ENCODE measurements at places on chromosomes 1 and 21.

DNA sequence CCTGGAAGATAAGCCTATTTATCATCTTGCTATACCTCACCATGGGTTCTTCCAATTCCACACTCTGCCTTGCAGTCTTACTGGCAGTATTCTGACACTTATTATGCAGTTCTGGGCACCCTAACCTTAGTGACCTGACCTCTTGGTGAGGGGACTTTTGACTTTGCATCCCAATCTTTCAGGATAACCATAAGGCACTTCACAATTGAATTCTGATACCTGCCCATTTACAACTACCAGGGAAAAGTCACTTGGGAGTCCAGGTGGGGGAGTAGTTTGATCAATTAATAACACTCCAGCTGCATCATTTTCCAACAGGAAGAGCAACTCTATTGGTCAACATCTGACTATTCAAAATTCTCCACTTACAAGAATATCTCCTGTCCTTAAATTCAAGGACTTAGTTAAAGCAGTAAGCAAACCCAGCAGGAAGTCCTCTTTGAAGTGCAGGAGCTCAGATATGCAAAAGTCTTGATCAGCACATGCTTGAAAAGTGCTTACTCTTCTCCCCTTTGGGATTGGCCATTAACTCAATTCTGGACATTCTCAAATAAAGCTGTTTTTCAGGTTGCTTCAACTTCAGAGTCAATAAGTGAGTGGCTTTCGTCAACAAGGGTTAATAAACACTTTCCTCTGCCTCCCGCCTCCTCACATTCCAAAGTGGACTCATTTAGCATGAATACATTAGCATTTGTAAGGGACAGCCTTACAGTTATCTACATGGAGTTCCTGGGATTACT lies 177.4 kb upstream of the NRIP1 start:
- DNase-seq: no peak

DNA sequence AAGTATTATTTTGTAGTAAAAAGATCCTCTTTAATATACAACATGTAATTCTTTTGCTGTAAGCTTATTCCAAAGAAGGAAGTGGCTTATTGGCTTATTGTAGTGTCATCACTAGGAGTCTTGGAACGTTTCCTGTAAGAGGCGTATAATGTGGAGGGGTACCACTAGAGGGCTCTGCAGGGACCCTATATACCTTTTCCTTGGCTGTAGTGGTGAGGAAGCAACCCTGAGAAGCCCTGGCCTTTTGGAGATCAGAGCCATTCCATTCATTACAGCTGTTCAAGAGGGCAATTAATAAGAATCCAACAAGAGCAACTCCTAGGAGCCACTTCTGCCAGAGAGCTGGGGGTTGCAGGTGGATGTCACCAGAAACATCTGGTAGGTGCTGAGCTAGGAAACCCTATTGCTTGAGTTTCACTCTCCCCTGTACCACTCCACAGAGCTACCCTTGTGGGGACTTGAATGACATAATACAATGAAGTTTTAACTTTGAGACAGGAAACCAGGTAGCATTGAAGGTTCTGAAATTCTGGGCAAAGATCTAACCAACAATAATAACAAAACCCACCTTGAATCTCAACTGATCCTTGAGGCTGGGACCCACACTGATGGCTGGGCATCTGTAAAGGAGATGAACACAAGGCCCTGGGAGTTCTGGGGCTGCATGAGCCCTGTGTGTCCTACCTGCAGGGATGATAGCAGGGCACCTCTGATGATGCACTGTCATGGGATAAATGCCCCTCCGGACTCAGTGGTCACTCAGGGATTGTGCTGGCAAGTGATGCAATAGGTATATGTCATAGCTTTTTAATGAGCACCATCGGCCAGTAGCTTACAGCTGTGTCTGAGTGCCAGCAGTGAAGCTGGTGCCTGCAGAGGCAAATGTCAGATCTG lies 160.2 kb upstream of the COA6 start:
- no peak for DNase-seq

DNA sequence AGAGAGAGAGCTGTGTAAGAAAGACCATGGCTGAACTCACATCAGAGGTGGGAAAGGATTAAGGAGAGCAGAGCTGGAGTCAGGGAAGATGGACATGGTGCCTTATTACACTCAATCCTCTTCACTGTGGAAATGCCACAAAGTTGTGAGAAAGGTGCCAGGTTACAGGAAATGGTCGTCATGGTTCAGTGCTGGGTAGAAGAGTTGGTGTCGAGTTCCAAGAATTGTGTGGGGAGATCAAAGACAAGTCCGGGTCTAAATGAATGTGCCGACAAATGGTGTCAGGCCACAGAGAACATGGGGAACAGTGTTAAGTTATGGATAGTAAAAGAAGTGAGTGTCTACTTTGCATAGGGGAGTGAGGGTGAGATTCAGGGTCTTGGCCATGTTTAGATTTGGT lies 40.9 kb downstream of the LAMC2 start:
- no peak for DNase-seq

- no peak for DNase-seq
These were observed 17.4 kb downstream of the AIDA start for GRCh38 chr1:222694927-222695326.

DNA sequence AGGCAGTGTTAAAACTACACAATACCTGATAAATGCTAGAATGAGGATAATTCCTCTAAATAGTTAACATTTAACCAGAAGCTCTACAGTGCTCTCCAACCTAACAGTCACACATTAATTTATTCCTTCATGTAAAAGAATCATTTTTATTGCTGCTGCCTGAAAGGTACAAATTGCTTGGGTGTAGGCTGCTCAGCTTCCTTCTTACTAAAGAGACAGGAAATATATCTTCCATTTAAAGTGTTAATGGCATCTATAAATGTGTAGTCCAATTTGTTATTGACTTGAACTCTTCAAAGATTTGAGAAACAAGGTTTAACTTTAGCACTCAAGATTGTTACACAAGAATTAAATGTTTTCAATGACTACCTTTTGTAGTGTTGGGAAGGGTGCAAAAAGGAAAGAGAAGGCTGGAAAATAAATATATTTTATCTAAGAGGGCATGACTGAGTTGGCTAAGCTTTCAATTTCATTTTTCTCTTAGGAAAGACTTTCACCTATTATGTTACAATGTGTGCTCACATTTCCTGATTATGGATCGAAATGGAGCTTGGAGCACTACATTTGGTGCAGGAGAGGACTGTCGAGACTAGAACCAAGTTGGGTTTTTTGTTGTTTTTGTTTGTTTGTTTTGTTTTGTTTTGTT lies 105.5 kb upstream of the CACYBP start:
- no peak for DNase-seq

GRCh38 chr1:12630946-12631530 lies 12.8 kb upstream of the AADACL4 start:
- no peak for DNase-seq

DNA sequence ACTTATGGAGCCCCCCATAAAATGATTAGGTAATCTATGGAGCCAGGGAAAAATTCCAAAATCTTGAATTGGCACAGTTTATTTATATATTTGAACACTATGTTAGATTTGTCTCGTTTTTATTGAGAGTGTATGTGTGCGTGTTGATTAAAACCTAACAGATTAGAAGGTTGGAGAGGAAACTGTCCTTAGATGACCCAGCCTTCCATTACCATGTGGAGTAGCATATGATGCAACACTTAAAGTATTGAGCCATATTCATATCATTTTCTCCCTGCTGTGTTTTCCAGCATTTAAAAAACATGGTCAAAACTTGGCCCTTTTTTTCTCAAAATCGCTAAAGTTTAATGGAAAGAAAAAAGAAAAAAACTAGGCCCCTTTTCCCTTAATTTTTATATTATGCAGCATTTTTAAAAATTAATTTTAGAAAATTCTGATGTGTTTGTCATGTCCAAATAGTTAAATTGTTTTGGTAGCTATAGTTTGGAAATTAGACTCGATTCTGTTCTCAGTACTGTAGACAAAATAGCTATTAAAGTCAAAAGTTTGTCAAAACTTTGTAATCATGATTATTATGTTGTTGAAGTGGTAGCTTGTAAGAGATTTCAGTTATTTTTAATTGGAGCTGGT lies 2.3 kb downstream of the LRRC8D start:
- DNase-seq: no peak

DNA sequence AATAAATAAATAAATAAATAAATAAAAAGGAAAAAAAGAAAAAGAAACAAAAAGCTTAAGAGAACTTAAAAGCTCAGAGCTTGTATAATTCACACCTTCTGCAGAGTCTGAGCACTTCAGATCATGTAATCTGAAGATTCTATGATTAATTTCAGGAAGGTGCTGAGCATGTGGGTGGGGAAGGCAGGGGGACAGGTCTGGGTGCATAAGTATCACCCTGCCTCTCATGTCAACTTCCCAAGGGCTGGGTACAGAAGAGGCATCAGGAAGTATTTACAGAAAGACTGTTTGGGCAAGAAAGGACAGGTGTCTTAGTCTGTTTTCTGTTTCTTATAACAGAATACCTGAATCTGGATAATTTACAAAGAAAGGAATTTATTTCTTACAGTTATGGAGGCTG lies 20.4 kb upstream of the PADI2 start:
- DNase-seq: no peak

GRCh38 chr1:9388335-9389180 lies 95.9 kb downstream of the SPSB1 start:
- no peak for DNase-seq

DNA sequence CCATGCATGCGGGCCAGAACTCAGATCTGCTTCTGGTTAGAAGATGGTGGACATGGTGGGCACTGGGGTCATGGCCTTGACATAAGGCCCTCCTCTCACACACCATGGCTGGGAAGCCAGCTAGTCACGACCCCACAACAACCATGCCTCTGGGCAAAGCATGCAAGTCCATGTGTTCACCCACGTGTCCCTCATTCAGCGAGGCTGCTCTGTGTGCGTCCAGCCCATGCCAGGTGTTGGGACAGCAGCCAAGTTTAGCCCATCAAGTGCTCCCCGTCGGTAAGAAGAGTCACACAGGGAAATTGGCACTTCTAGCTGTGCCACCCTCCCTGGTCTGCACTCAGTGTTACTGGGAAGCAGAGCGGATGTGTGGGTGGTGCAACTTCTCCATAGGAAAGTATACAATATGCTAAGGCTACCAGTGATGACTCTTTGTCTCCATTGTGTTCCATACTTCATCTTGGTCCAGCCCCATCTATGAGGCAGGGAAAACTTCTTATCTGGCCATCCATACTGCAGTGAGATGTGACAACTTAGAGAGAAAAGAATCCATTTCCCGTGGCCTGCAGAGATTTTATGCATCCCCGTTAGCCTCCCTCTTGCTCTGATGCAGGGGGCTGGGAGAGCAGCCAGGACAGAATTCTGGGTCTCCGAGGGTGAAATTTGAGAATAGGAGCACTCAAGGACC lies 198.0 kb downstream of the GRIK3 start:
- DNase-seq: no peak

DNA sequence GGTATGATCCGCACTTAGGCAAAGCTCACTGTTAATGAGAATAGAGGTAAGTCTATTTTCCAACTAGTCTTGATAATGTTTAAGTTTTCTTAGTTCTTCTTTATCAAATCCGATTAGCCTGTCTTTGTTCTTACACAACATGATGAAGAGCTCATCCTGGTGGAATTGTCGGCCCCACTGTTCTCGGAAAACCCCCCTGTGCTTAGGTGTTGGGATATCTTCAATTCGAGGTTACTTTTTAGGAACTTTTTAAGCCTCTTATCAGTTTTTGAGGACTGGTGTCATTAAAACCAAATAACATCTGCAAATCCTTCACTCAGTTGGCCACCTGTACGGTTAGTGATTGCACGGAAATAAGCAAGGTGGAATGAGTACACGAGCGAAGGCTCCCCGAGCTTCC lies 60.7 kb upstream of the KIF26B start:
- no peak for DNase-seq

GRCh38 chr1:119367432-119368124 lies 1.0 kb upstream of the HAO2 start:
- DNase-seq: no peak

GRCh38 chr1:238489006-238489405 lies 598.3 kb upstream of the ZP4 start:
- no peak for DNase-seq

DNA sequence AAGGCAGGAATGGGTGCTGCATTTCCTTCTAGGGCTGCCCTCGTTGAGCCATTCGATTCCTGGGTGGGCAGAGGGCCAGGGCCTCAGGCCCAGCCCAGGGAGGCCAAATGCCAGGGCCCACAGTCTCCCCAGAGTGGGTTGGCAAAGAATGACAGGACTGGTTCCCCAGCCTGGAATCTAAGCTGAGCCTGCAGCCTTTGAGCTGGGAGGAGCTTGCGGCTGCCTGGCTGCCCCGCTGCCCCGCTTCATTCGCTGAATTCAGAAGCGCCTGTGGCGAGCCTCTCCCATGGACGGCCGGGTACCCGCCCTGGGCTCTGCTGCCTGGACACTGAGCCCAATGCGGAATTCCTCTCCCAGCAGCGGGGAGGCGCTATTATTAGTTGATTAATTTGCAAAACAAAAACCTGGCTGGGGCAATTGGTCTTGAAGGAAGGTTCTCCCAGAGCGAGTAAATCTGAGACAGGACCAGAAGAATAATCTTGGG lies 32.3 kb upstream of the TARDBP start:
- no peak for DNase-seq

DNA sequence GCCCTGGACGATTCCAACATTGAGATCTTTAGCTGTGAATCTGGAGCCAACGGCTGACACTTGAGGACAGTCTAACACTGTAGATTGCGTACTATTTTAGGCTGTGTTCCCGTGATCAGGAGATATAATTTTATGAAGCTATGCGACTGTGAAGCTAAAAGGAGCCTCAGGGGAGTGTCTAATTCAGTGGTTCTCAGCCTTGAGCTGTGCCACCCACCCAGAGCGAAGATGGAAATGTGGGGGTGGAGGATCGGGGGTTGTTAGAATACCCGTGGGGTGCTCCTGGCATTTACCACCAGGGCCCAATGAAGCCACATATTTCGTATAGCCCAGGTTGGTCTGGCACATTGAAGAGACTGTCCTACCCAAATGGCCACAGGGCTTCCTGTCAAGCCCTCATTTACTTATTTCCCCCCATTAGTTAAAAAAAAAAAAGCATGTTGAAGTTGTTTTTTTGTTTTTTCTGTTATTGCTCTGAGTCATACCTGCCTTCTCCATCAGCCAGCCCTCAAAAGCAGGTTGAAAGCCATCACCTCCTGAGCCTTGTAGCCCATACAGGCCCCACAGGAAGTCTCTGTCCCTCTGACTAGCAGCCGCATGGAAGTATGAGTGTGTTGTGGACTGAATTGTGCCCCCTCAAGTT lies 141.7 kb downstream of the GALNT2 start:
- no peak for DNase-seq

- DNase-seq: no peak
These were observed 115.7 kb upstream of the CACYBP start for GRCh38 chr1:174884038-174884437.

GRCh38 chr1:18093193-18093592 lies 14.4 kb upstream of the IGSF21 start:
- DNase-seq: no peak
